Stimulated activated naive CD8-positive, alpha-beta T cell treated with anti-CD3 and anti-CD28 coated beads, Interleukin-15, Interleukin-2, amounts not matched to agents 100 U/mL and 50 U/mL, for 24 hours (primary cell): ENCODE measurements at places on chromosomes 16 and 17.

DNA sequence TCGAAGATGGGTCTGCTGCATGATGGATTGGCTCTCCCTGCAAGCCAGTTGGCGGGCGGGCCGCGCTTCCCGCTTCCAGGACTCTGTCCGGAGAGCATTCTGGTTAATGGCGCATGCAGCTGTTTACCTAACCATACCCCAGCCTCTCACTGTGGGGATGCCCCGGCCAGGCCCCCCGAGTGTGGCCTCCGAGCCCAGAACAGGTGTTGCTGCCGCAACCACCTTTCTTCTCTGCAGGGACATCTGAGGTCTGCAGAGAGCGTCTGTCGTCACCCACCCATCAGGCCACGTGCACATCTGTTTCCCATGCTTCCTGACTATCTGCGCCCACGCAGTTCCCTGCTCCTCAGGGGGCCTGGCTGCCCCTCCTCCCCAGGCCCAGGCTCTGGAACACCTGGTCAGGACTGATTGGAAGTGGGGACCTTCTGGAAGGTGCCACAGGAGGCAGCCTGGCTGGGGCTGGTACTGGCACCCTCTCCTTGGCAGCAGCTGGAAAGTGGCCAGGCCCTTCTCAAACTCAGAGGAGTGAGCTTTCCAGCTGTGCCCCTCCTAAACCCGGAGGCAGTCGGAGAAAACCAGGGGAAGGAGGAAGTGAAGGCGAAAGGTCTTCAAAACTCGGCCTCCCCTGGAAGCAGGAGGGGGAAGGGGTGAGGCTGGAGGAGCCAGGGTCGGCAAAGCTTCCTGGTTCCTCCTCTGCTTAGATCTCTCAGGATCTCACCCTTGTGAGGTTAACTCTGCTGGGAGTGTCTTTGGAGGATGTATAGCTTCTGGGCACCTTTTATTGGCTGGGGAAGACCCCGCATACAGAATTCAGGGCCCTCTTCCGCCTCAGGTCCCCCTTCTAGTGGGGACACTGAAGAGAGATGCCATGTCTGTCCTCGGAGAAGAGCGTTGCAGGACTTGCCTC lies 64.5 kb upstream of the CIBAR2 start:
- DNase-seq = no peak

DNA sequence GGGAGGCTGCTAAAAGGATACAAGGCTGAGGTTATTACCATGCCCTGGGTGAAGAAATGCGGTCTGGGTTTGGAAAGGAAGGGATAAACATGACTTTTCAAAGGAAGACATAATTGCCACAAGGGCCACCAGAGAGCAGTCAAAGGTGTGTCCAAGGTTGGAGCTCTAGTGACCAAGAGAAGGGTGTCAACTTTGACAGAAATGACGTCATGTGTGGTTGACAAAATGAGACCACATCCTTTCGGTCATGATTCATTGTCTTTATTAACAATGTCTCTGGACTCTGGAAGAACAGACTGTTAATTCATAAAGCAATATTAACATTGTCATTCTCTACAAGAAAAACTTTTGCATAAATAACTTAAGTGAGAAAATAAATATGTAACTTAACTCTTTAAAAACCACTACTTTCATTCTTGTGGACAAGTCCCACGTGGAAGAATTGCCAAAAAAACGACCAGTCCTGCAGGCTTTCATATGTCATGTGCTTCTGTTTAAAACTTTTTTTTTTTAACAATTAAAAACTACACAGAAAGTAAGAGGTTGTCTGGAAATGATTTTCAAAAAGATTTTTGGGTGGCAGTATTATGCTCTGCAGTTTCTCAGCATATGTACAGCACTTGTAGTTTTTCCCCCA lies 5.0 kb downstream of the SOST start:
- no peak for DNase-seq

DNA sequence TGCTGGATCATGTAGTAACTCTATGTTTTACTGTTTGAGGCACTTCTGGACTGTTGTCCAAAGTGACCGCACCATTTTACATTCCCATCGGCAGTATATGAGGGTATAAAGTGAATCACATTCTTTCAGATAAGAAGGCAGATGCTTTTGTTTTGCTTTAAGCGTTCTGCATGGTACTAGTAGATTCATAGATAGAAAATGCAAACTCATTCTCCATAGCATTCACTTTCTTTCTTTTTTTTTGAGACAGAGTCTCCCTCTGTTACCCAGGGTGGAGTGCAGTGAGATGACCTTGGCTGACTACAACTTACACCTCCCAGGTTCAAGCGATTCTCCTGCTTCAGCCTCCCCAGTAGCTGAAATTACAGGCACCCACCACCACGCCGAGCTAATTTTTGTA lies 40.4 kb downstream of the TANGO6 start:
- DNase-seq = no peak

- peak; percentile 20 for DNase-seq
Observed at GRCh38 chr16:12576878-12577277, 226.8 kb downstream of the CPPED1 start.

DNA sequence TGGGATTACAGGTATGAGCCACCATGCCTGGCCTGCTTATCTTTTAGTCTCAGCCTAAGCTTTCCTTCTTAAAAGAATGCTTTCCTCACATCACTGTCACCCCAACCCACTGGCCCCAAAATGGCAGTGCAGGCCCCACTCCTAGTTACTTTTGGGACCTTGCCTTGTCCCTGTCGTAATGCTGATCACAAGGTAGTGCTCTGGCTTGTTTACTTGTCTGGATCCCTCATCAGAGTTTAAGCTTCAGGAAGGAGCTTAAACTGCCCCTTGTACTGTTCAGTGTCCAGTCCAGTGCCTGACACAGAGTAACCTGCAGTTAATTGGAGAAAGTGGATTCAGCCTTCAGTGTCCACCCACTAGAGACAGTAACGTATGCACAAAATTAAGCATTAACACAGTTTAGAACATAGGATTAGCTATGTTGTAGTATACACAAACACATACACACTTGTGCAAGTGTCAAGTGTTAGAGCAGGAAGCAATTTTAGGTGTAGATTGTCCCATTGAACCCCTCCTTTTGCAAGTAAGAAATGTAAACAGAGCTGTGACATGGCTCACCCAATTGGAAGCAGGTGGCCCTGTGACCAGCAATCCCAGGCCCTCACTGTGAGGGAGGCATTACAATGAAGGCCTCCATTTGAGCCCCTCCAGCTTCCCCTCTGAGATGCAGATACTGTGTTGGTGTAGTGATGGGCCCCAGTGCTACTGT lies 44.2 kb downstream of the LDHD start:
- no peak for DNase-seq

- no peak for DNase-seq
Observed at GRCh38 chr17:55672585-55673501, 49.8 kb downstream of the TMEM100 start.
